ENCODE measurements at places on chromosomes 11 and 22.

DNA sequence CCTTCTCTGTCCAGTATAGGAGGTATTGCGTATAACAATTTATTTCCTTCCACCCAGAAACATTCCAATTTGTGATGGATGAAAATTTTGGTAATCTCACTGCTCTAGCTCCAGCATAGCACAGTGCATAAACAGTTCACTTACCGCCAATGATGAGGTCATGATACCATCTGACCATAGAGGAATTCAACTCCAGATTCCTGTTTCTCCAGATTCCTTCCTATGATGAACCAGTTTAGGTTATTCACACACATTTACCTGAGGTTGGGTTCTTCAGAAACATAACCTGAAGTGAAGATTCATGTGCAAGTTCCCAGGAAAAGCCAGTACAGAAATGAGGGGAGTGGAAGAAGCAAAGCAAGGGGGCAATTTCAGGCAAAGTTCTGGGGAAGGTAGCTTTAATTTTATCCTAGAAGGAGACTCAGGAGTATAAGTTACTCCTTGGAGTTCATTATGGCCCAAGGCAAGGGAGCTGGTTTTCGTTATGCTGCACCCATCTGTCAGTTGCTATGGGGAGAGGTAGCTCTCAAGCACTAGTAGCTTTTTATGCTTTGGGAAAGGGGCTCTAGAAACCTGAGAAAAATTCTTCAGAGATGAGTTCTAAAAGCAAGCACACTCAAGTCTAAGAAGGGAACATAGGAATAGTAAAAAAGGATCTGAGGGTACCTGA lies 121.6 kb downstream of the CASP12 start:
- DNase-seq, result no peak

GRCh38 chr11:105296806-105297205 lies 157.2 kb upstream of the CARD18 start:
- no peak for DNase-seq

- DNase-seq, result no peak
These were observed 25.0 kb downstream of the EP300 start for GRCh38 chr22:41117127-41117965.

DNA sequence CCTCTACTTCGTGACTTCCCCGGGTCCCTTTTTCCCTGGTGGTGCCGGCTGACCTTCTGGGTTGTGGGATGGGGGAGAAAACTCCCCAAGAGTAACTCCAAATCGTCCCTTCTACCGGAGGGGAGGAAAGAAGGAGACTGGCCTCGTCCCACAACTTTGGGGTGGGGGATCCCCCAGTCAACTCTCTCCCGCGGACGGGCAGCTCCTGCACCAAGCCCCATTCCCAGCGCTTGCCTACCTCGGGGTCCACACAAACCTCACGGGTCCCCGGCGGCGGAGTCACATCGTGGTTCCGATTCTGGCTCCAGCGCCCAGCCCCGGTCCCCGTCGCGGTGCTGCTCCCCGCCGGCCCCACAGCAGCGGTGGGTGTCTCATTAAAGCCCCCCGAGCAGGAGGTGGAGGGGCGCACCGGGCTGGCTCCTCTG lies 317 bp downstream of the BDNF start:
- DNase-seq, result no peak

GRCh38 chr11:84164728-84165127 lies 878.6 kb upstream of the CCDC90B start:
- no peak for DNase-seq

GRCh38 chr11:11588243-11588642 lies 33.6 kb downstream of the GALNT18 start:
- no peak for DNase-seq

DNA sequence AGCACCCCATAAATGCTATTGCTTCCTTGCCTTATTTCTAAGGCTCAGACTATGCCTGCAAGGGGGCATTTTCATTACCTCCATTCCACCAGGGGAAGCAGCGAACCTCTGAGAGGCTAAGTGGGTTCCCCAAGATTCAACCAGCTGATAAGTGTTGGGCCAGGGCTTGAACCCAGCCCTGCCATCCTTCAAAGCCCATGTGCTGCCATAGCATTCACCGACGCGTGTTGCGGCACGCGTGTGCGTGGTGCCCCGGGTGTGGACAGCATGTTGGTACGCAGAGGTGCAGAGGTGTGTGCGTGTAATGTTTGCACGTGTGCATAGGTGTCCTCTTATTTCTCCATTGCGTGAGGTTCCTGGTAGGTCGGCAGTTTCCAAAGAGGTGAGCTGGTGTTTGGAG lies 66.0 kb upstream of the PPARA start:
- DNase-seq, result no peak

DNA sequence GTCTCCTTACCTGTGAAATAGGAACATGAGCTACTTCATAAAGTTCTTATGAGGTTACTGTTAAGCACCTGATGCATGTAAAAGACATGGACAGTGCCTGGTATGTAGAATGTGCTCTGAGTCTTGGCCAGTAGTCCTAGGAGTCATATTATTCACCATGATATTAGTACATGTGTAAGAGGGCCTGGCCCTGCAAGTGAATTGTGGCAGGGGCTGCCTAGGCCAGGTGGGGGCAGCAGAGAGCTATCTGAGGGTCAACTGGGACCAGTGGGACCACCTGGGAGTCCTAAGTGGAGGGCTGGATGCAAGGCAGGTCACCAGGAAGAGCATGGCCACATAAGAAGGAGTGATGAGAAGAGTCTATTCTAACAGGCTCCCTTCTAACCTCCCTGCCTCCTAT lies 529.5 kb downstream of the SOX6 start:
- no peak for DNase-seq

- no peak for DNase-seq
These were observed 5.8 kb upstream of the OR5B2 start for GRCh38 chr11:58433638-58434203.

DNA sequence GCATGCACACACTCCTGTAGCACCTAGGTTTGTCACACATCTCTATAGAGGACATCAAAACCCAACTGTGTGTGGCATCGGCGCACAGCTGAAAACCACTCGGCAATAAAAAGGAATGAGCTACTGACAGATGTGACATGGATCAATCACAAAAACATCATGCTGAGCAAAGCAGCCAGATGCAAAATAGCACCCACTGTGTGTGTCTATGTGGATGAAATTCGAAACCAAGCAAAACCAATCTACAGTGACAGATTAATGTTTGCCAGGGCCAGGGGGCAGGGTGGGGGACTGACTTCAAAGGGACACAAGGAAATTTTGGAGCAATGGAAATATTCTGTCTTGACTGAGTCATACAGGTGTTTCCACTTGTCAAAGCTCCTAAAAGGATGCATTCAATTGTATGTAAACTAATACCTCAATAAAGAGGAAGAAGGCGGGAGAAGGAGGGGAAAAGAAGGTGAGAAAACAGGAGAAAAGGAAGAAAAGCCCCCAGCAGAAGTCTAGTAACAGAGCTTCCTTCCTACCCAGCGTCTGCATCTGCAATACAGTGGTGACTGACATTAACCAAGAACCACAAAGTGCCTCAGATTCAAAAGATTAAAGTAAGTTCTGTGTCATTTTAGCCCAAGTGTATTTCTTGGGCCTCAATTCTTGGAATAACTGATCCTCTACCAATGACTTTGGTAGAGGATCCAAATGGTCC lies 49.8 kb downstream of the PACSIN2 start:
- DNase-seq, result no peak

- DNase-seq, result no peak
These were observed 688 bp upstream of the LRRC74B start for GRCh38 chr22:21044931-21045584.

GRCh38 chr11:125090816-125091215 lies 20.6 kb downstream of the TMEM218 start:
- DNase-seq, result no peak

GRCh38 chr11:113528982-113529381 lies 53.8 kb upstream of the DRD2 start:
- no peak for DNase-seq

DNA sequence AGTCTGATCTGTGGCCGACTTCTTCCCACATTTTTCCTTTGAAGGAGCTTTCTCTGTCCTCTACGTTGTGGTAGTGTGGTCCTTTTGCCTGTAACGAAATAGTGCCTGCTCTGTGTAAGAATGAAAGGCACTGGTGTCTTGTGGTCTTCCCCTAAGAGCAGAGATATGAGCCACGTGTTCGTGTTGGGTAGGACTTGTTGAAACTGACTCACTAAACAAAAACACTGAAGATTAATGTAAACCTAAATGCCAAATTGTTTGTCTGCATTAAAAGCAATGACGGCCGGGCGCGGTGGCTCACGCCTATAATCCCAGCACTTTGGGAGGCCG lies 10.1 kb upstream of the RPS3 start:
- no peak for DNase-seq

DNA sequence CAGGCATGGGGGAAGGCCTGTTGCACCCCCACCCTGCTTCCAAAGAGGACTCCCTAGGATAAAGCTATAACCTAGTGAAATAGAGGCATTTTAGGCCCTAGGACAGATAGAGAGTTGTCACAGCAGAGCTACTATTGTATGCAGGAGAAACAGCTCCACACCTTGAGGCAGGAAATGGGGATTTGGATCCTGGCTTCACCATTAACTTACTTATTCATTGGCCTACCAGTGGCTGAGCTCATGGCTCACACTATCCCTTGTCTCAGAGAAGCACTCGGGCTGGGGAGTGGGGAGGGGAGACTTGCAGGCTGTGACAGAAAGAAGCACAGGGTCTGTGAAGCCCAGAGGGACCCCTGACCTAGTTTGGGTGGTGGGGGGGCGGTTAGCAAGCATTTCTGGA lies 999 bp upstream of the PDE2A start:
- no peak for DNase-seq

DNA sequence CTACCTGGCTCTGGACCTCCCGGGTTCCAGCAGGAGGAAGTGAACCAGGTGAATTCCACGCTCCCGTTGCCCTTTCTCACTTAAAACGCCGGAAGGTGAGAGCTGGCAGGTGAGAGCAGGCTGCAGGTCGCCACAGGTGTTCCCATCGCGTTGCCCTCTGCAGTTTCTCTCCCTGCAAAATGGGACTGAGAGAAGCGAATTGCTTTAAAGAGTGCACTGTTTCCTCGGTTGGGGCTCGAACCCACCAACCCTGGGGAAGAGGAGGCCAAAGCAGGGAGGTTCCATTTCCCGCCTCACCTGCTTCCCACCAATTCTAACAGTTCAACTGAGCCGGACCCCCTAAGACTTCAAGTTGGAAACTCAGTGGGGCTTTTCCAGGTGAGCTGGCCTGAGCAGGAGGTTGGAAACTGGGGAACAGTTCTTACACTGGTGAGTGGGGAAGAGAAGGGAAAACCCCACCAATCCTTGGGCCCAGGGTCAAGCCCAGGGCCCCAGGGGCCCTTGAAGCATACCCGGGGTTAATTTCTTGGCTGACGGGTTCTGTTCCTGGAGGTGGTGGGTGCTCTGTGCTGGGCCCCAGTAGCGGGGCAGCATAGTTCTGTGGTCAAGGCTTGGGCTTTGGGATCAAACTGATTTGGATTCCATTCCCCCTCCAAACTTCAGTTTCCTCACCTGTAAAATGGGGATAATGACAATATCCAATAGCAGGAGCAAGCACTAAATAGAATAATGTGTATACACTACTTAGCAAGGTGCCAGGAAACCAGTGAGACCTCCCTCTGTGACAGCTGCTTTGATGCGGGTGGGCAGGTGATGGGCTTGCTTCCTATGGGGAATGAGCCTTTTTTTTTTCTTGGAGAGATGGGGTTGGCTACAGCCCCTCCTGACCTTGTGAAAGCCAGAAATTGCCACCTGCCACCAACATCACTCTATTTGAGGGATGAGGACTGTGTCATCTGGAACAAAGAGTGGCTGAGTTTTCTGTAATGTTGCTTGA lies 788 bp downstream of the CD82 start:
- no peak for DNase-seq

- no peak for DNase-seq
These were observed 3.8 kb downstream of the ALKBH8 start for GRCh38 chr11:107561688-107562087.

GRCh38 chr11:66539870-66540213 lies 6.0 kb downstream of the ZDHHC24 start:
- DNase-seq, result no peak

DNA sequence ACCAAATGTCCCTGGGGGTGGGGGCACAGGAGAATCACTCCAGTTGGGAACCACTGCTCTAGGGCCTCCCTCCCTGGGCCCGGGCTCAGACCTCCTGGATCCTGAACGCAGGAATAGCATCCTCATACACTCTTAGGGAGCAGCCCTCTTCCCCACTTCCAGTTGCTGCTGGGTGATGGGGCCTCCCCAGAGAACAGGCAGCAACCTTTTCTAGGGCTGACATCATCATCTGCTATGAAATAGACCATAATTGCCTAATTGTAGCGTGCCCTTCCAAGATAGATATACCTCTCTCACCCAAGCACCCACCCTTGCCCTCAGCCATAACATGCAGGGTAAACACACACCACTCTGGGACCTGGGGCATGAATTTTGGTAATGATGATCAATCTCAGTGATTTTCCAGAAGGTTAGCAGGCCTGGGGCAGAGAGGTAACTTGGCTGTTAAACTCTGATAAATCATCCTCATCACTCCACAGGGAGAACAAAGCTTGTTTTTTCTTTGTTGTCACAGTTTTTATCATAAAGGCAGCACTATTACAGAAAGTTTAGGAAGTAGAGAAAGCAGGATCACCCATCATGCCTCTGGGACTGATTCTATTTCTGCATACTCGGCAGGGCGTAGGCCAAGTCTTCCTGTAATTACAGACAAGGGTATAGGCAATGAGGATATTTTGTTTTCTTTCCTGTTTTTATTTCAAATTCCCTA lies 88.3 kb upstream of the PRDM11 start:
- no peak for DNase-seq

DNA sequence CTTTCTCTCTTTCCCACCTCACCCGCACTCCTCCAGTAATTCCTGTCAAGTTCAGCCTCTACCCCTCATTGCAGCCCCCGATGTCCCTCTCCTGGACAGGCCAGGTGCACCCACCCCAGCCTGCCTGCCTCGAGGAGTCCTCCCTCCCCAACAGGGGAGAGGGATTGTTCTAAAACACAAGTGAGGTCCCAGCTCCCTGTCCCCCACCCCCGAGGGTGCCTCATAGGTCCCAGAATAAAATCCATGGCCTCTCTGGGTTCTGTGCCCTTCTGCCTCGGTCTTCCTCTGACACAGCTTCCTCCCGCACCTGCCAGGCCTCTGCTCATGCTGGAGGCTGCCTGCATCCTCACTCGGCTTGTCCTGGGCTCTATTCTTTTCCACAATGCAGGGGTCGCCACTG lies 720.1 kb downstream of the BRD1 start:
- no peak for DNase-seq

GRCh38 chr11:122832721-122833470 lies 5.4 kb upstream of the CRTAM start:
- no peak for DNase-seq

DNA sequence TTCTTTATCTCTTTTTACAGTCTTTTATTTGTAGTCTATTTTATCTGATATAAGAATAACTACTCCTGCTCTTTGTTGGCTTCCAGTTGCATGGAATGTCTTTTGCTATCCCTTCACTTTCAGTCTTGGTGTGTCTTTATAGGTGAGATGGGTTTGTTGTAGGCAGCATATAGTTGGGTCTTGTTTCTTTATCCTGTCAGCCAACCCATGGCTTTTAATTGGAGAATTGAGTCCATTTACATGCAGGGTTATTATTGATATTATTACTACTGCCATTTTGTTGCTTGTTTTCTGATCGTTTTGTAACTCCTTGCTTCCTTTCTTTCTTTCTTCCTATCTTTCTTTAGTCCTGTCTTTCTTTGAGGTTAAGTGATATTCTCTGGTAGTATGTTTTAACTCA lies 11.9 kb upstream of the IL17RA start:
- DNase-seq, result no peak

All from activated T-helper 1 cell treated with anti-CD3 and anti-CD28 coated beads, Interleukin-2, amount 50 U/mL, for 16 hours (primary cell).